ENCODE measurements at places on chromosomes 5 and 9.

DNA sequence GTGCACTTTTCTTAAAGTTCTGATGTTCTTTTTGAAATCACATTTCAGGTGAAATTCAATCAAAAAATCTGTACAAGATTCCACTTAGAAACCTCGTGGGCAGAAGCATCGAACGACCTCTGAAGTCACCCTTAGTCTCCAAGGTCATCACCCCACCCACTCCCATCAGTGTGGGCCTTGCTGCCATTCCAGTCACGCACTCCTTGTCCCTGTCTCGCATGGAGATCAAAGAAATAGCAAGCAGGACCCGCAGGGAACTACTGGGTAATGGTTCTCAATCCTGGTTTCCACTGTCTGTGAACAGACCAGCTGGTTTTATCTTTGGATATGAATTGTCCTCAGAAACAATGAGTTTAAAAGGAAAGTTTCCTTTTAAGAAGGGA lies 8.1 kb upstream of the SLC2A8 start:
- no peak for DNase-seq

- no peak for DNase-seq
These were observed 37.3 kb upstream of the TENT4A start for GRCh38 chr5:6675784-6676491.

DNA sequence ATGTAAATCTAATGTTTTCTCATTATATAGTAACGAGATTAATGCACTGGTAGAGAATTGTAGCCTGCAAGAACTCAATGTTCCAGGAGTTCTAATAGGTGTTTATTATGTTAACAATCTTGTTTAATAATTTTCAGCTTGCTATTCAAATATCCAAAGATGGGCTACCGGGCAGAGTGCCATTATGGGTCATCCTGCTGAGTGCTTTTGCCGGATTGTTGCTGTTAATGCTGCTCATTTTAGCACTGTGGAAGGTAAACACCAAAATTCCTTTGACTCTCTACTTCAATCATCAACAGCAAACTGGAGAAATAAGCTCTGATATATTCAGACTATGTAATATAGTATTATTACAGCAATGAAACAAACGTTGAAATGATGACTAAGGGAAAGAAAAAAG lies 41.9 kb upstream of the ITGA2 start:
- no peak for DNase-seq

- DNase-seq, result no peak
These were observed 5.0 kb downstream of the NUDT2 start for GRCh38 chr9:34334337-34334824.

DNA sequence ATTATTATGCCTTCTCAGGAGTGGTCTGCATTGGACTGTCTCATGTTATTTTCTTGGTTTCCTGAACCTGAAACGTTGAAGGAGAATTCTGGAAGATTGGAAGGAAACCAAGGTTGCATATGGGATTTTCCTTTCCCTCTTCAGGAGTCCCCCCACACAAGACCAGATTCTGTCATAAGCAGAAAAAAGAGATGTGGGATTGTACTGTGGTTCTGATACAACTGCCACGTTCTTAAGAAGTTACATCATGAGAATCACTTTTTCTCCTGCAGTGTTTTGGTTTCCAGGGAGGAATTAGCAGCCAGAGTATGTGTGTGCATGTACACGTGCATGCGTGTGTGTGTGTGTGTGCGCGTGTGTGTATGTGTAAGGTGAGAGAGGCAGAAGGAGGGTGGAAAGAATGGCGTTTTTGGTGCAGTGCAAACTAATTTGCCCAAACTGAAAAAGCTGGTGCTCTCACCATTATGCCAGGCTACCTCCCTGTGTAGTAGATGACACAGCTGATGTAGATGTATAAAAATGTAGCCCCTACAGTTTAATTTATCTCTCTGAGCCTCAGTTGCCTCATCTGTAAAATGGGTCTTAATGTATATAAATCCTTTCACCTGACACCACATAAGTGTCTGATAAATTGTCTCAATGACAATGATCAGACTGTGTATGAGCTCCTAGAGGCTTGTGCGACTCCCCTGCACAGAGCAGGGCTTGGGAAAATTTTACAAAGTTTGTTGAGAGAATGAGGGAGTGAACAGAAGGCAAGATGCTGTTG lies 38.6 kb downstream of the RALGPS1 start:
- DNase-seq, result no peak

- no peak for DNase-seq
These were observed 161.2 kb downstream of the FGF18 start for GRCh38 chr5:171580502-171581265.

- DNase-seq, result no peak
These were observed 141.5 kb downstream of the TSSK1B start for GRCh38 chr5:113293068-113293974.

DNA sequence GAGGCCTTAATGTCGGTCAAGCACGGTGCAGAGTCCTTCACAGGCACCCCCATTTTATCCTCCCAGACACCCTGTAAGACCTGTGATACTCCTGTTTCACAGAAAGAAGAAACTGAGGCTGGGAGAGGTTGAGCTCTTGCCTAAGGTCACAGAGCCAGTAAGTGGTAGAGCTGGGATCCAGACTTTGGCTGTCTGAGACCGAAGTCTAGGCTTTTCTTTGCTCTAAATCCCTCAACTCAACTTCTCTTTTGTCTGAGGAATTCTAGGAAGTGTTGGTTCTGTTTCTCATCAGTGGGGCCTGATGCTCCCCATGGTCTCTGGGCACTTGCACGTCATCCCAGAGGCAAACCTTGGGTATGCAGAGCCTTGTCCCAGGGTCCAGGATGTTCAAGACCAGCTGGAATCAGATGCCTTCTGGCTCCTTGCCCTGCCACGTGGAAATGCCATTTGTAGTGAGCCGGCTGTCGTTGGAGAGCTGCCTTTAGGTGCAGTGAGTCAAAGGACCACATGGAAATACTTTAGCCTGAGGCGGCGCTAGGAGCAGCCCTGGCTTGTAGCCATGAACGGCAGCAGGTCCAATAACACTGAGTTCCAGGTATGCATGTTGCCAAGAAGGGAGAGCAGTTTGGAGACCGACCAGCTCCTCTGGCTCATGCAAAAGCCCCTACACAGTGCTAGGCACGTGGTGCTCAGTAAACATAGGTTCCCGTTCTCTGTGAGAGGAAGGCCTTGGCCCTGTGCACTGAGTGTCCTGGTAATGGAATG lies 9.2 kb downstream of the DCANP1 start:
- no peak for DNase-seq

DNA sequence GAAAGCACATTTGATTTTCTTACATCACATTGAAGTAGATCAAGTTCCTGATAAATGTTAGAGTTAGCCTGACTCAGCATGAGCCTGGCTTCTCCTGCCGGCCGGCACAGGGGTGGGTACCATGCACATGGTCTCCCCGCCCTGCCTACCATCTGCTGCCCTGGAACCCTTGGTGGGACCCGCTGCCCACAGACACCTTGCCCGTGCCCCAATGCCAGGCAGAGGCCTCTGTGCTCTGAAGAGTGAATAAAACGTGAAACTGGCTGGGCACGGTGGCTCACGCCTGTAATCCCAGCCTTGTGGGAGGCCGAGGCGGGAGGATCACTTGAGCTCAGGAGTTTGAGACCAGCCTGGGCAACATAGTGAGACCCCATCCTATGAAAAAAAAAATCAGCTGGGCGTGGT lies 17.3 kb downstream of the EXD3 start:
- DNase-seq, result no peak

- DNase-seq, result no peak
These were observed 335.3 kb downstream of the RAB3C start for GRCh38 chr5:58918021-58918729.

DNA sequence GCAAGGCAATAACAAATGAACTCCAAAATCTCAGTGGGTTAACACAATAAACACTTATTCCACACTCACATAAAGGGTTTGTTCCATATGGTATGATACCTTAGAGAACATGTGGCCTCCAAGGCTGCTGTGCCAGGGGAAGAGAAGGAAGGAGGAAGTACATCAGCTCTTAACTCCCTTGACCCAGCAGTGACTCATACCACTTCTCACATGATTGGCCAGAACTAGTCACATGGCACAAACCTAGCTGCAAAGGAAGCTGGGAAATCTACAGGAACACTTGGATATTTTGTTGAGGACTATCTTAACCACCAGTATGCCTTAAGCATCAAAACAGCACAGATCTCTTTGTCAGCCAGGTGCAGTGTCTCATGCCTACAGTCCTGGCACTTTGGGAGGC lies 99.3 kb downstream of the SLIT3 start:
- DNase-seq, result no peak

GRCh38 chr5:73437101-73437776 lies 11.3 kb downstream of the FOXD1 start:
- DNase-seq, result no peak

DNA sequence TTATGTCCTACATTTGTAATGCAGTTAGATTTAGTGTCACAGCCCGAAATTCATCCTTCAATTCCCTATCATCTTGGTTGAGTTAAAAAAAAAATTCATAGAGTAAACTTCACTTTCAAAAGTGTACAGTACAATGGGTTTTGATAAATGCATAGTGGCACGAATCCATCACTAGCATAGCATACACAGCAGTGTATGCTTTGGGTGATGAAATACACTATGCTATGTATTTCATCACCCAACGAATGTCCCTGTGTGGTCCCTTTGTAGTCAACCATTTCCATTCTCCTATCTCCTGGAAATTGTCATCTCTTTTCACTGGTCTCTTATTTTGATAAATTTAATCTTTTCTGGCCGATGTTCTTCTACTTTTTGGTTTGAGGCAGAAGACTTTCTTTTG lies 129.4 kb upstream of the BASP1 start:
- DNase-seq, result no peak

- no peak for DNase-seq
These were observed 136.7 kb upstream of the MOCS2 start for GRCh38 chr5:53246042-53246836.

DNA sequence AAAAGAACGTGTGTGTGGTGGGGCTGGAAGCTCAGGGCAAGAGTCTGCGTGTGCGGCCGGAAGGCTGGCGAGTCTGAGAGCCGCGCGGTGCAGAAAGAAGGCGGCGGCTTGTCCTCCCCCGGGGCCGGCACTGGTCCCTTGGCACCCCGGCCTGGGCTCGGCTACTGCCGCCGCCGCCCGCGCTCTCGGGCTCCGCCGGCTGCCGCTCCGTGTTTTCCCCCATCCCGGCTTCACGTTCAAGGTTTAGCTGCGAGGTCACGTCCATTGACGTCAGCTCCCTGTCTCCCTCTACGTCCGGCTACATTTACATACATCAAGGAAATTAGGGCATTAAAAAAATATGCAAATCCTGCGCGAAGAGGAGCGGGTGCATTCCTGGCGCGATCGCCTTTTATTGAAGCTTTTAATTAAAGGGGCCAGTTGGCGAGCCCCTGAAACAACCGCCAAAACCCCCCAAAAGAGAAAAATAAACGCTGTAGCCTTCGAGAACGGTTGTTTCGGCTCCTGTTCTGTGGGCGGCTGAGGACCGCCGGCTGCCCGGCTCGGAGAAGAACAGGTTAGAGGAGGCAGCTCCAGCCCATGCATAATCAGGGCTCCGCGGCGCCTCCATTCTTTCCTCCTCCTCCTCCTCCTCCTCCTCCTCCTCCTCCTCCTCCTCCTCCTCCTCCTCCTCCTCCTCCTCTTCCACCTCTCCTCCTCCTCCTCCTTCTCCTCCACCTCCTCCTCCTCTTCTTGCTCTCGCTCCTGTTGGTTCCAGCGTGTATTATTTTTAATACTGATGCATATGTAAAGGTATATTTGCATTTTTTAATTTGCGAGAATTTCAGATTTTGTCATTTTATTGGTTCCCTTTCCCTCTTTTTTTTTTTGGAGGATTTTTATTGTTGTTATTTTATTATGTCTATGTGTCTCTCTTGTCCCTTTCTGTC lies 207.0 kb downstream of the MEF2C start:
- DNase-seq, result no peak
